ENCODE measurements at places on chromosomes 5 and 9.

DNA sequence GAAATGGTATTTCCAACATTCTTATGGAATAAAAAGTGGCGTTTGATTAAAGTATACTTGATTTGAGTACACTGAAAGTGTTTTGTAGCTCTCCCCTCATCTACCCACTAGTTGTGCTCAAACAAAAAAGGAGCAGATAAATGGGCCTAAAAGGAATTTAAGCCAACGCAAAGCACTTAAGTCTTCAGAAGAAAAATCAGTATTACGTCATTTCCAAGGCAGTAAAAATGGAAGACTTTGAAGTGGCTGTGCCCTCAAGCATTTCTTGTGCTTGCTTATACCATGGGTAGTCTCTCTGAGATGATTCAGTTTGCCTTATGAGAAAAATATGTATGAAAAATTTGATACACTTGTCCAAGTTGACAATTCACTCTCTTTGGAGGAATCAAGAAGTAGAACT lies 279.9 kb upstream of the CD180 start:
- DNase-seq, result no peak

GRCh38 chr5:110439296-110439695 lies 287.2 kb downstream of the TMEM232 start:
- DNase-seq, result no peak

DNA sequence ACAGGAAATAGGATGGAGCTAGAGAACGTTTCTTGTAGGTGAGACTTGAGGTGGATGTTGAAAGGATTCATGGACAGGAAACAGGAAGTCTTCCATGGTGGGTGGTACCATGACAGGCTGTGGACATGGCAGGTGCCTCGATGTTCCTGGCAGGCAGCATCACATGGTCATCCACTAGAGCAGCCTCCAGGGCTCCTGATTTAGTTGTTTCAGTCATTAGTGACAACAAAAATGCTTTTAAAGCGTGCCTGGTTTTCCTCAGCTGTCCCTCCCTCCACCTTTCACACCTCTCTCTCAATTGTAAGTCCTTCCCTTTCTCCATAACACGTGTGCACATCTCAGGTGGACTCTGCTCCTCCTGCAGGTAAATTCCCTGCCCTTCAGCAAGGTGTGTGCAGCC lies 25.2 kb upstream of the ASPN start:
- no peak for DNase-seq

DNA sequence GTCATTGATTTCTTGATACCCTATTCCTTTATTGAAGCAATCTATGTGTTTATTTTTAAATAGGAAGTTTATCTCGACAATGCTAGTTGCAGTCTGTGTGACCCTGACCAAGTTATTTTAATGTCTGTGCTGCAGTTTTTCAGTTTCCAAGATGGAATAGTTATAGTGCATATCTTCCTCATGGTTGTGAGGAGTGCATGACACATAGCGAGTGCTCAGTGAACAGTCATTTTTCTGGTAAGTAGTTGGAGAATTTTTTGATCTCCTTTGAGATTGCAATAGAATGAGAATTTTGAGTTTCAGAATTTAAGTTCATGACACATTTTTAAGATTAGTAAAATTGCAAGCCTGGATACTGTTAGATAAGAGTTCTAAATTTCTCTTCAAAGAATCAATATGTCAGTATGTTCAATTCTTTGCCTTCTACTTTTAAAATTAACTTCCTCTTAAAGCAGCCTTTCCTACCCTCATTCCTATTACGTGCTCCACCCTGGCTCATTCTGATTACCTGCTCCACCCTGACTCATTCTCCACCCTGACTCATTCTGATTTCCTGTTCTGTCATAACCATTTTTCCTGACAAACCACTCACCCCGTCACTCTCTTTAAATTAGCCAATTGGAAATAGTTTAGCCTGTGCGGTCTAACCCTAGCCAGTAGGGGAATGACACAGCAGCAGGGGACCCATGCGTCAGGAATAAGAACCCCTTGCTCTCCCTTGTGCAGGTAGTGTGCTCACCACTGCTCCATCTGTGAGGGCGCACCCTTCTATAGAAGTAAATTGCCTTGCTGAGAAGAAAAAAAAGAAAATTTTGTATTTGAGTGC lies 30.7 kb downstream of the SPIN1 start:
- no peak for DNase-seq

DNA sequence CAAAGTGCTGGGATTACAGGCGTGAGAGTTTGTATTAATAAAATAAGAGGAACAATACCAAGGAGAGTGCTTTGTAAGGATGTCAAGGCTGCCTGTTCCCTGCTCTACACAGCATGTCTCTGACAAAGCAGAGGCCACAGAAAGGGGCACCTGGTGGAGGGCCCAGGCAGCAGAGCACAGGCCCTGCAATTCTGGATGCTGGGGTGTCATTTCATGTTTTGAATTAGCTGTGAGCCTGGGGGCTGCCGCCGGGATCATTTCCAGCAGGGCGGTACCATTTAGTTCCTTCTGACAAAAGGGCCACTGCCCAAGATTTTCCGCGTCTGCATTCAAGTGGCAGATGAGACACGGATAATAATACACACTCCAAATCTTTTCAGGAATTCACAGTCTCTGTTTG lies 396.9 kb downstream of the GADD45G start:
- no peak for DNase-seq

- no peak for DNase-seq
Measured at GRCh38 chr5:9851458-9851857, 221.3 kb upstream of the TAS2R1 start.

GRCh38 chr9:134894136-134894860 lies 13.7 kb downstream of the FCN2 start:
- no peak for DNase-seq

DNA sequence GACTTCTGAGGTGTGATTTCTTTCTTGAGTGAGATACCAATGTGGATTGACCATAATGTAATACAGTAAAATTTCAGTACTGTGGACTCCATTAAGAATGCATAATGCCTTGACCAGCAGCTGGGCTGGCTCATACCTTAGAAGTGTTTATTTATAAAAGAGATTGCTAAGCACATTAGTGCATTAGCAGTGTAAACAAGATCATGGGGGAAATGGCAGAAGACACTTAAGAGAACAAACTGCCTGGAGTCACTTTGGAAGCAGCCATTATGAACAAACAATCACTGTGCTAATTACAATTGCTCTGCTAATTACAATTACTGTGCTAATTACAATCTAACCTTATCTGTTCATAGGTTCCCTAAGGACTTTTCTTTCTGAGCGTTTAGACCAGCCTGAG lies 104.2 kb downstream of the TRIM32 start:
- no peak for DNase-seq

DNA sequence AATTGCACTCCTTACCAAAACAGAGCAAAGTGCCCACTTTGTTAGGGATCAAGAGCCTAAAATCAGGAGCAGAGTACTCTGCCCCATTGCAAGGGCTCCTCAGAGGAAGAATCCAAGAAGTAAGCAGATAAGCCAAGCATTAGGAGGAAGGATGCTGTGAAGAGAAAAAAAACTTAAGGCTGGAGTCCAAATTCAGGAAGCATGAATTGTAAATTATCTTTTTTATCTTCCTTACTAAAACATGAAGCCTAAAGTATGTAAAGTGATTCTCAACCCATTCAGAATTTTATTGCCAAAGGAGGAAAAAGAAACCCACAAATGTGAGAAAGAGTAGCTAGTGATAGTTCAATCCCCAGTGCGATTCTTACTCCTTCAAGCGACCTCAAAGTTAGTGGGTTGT lies 523.9 kb downstream of the TAF11L14 start:
- no peak for DNase-seq

DNA sequence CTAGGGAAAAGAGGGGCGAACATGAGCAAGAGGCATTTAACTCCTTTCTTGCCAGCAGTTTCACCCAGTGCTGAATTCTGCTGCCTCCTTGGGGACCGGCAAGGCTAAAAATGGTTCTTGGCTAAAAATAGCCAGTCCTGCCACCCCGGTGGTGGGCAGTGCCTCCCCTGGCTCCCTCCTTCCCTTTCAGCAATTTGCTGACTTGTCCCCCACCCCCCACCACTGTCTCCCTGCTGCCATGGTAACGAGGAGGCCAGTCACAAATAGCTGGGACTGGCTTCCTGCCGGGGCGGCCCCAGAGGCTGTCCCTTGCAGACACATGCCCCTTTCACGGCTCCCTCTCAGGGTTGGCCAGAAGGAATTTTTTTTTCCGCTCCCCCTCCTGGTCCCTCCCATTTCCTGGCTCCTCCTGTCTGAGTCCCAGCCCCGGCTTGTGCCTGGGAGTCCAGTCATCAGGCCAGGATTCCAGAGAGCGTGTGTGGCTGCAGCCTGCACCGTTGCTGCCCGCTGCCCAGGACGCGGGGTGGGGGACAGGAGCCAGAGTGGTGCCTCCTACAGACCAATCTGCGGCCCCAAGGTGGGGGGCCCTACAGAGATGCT lies 130.3 kb downstream of the RGS3 start:
- DNase-seq, result no peak

GRCh38 chr5:176529741-176530141 lies 7.5 kb downstream of the RNF44 start:
- DNase-seq, result no peak

GRCh38 chr5:87551911-87552310 lies 139.2 kb upstream of the CCNH start:
- DNase-seq, result no peak

DNA sequence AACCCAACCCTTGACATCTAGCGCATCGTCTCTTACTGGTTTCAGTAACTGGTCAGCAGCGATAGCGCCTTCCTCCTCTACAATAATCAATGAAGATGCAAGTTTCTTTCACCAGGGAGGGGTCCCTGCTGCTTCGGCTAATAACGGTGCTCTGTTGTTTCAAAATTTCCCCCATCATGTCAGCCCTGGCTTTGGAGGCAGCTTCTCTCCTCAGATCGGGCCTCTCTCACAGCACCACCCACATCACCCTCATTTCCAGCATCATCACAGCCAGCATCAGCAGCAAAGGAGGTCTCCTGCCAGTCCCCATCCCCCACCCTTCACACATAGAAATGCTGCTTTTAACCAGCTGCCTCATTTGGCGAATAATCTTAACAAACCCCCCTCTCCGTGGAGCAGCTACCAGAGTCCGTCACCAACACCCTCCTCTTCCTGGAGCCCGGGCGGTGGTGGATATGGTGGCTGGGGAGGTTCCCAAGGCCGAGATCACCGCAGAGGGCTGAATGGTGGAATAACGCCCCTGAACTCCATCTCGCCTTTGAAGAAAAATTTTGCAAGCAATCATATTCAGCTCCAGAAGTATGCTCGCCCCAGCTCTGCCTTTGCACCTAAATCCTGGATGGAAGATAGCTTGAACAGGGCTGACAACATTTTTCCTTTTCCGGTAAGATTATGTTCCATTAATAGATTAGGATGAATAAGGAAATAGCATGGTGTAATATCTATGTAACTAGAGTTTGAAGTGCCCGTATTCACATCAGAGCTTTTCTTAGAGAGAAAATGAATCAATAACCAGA lies 2.2 kb downstream of the CPEB4 start:
- DNase-seq, result no peak

DNA sequence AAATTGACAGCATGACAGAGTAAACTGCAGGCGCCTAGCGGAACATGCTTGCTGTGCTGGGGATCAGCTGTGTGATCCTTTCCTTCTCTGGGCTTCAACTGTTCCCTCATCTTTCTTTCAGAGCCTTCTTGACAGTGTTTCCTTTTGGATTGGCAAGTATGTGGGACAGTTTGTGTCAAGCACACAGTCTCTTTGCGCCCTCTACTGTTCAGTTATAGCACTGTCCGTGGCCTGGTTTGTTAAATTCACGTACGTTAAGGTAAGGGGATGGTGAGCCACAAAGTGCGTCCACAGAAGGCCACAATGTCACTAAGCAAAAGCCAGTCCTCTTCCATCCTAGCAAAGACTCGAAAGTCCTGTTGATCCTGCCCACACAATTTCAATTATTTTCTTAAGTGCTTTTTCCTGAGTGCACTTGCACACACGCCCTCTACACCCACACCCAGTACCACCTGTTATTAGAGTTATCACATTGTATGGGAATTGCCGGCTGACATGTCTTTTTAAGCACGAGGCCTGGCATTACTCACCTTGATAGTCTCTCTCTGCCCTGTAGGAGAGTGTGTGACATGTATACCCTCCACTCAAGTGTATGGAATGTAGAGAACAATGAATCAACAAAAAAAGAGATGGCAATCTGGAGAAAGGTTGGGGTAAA lies 22.5 kb upstream of the PTPN3 start:
- peak; percentile 2 for DNase-seq

GRCh38 chr5:78806544-78806943 lies 158.0 kb upstream of the LHFPL2 start:
- no peak for DNase-seq

Measured in stimulated activated CD8-positive, alpha-beta memory T cell treated with anti-CD3 and anti-CD28 coated beads, Interleukin-12 subunit alpha, Interleukin-12 subunit beta, amount 100 ng/mL, for 1 hour (primary cell).